ENCODE measurements at places on chromosomes 2 and 18.

DNA sequence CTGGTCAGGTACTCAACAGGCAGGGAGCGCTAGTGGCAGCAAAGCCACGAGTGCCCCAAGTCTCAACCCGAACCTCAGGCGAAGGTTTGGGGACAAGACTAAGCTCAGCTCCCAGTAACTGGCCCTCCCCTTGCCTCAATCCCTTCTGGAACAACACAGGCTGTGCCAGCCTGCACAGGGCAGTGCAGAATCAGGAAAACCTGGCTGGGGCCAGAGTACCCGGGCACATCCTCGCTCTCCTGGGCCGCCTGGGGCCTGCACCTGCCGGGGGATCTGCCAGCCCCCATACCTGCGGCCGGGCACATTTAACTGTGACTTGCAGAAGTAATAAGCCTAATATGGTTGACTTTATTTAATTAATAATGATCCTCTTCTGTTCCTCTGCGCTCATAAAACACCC lies 60.6 kb downstream of the GBX2 start:
- no peak for DNase-seq

GRCh38 chr2:138446043-138446442 lies 55.5 kb upstream of the SPOPL start:
- no peak for DNase-seq

GRCh38 chr2:167924556-167924955 lies 322.8 kb downstream of the STK39 start:
- DNase-seq, result no peak

DNA sequence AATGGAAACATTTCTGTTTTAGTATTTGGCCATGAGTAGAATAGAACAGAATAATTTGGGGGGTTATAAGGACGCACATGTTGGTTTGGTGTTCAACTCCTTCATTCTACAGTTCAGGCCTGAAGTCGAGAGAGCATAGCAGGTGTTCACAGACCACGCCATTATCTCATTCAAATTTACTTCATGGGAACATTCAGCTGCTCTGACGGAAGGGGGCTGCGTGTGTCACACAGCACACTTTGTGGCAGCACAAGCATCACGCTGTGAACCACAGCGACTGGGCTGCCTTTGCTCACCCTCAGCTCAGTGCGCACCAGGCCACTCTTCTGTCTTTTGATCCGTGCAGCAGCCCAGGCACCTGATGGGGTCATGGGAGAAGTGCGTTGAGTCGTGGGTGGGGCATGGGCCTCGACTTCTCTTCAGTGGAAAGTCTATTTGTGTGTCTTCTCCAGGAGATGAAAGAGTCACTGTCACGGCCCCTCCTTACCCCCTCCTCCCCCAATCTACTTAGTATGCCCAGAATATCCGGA lies 348.6 kb upstream of the SALL3 start:
- no peak for DNase-seq

DNA sequence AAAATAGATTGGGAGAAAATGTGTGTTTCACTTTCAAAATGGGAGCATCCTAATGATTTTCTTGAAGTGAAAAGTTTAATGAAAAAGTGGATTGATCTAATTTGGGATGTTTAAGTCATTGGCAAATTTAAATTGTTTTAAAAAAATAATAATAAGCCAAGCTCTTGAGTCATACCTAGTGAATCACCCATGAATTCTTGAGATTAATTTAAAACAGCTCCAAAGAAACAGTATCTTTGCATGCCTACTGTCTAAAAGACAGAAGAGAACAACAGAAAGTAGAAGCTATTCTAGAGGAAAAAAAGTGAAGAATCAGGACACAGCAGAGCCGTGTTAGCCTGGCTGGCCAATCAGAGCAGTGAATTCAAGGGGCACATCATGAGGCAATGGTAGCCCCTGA lies 7.7 kb downstream of the ACVR1C start:
- no peak for DNase-seq

- no peak for DNase-seq
Observed at GRCh38 chr2:152012697-152013096, 86.1 kb downstream of the CACNB4 start.

GRCh38 chr2:212667751-212668316 lies 129.2 kb upstream of the ERBB4 start:
- DNase-seq, result no peak

- no peak for DNase-seq
Observed at GRCh38 chr18:49017813-49018553, 67.2 kb upstream of the SMAD7 start.

DNA sequence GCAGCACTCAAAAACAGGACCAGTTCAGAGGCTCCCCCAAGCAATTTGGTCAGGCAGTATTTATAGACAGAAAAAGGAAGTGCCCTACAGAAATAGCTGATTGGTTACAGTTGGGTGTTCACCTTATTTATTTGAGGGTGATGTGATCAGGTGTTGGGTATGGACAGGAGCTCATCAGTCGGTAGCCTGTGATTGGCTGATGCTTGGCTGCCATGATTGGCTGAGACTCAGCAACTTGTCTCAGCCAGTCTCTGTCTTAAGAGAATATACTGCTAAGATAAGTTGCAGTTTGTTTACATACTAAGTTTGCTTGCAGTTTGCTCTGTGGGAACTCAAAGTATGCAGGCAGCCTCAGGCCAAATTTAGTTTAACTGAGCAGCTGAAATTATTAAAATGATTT lies 9.4 kb downstream of the ABCG8 start:
- no peak for DNase-seq

GRCh38 chr2:98975611-98976010 lies 39.6 kb upstream of the CRACDL start:
- DNase-seq, result no peak

DNA sequence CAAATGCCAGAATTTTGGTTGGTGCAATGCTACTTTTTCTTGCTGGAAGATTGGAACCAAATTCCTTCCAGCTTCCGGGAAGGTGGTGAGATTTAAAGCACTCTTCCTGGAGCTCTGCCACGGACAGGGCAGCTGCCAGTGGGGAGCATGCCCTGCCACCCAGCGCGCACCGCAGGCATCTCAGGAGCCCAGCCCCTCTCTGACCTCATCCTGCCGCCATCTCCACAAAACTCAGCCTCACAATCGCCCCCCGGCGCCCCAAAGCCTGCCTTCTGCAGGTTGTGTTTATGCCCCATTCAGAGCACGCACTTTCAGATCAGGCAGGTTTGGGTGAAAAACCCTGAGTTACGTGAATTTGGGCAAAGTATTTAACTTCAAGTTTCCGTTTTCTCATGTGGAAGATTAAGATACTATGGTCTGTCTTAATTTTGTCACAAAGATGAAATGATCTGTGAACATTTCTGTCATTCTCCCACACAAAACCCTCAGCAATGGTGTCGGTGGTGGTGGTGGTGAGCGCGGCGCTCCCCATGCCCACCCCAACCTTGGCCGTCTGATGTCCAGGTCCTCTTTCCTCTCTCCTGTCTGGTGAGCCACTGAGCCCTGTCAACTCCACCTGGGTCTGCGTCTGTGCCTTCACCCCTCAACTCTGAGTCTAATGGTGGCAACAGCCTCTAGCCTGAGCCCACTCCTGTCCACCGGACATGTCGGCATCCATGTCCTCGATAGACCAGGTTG lies 282.8 kb upstream of the SALL3 start:
- no peak for DNase-seq

DNA sequence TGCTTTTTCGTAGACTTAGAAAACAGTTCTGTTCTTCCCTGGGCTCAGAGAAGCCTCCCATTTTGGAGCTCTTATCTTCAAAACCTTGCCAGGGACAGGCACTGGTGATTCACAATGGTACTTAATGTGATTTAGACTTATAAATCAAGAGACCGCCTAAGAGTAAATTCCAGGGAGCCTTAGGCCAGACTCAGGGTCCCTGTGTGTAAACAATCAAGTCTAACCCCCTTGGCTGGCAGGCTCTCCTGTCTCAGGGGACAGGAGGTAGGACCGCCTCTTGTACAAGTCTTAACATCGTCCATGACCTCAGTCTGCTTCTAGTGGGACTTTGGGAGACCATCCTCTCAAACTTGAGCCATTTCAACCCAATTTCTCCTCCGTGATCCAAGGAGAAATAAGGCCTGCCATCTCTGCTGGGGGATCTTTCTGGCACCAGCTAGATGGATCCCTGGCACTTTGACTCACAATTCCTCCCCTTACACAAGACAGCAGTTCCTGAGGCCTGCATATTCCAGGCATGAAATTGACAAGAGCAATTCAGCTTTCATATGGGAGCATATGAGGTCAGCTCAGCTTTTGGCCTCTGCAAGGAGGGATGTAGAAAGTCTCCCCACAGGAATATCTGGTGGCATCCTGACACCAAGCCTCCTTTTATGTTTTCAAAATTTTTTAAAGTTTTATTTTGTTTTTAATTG lies 487.0 kb downstream of the TNS1 start:
- DNase-seq, result no peak

GRCh38 chr2:182247831-182248230 lies 179.0 kb downstream of the PDE1A start:
- DNase-seq, result no peak

DNA sequence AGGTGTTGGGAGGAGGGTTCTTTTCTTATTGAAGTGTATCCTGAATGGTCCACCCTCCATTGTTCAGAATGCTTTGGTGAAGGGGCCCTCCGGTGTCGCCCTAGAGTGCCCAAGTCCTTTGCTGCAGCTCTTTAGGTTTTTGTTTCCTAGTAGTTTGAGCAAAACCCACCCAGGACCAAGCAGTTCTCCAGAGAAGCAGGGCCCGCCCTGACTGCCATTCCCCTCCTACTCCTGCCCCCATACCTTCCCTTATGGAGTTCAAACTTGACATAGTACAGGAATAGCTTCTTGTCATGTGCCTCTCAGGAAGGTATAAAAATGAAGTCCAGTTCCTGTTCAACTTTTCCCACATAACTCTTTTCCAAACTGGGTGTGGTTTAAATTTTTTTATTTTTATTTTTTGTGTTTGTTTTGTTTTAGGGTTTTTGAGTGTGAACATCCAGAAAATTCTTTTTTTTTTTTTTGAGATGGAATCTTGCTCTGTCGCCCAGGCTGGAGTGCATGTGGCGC lies 5.6 kb downstream of the MERTK start:
- no peak for DNase-seq

- DNase-seq, result no peak
Observed at GRCh38 chr18:70365361-70365760, 76.5 kb downstream of the SOCS6 start.

GRCh38 chr18:13409997-13410396 lies 191.4 kb downstream of the LDLRAD4 start:
- DNase-seq, result no peak

GRCh38 chr2:12651641-12652040 lies 65.1 kb upstream of the TRIB2 start:
- DNase-seq, result no peak

DNA sequence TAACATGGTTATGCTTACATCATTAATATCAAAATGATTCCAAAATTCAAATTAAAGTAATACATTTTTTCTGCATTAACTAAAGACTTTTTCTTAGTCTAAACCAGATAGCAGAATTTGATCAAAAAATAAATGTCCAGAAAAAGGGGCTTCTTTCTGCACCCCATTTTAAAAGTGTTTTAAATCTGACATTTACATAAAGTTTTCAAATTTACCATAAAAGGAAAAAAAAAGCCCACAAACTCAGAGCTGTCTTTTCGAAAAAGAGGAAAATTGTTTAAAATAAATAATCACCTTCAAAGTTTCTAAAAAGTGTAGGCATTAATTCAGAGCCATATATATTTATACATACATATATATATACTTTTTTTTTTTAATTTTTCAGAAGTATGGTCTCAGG lies 1.5 kb downstream of the FASTKD1 start:
- no peak for DNase-seq

DNA sequence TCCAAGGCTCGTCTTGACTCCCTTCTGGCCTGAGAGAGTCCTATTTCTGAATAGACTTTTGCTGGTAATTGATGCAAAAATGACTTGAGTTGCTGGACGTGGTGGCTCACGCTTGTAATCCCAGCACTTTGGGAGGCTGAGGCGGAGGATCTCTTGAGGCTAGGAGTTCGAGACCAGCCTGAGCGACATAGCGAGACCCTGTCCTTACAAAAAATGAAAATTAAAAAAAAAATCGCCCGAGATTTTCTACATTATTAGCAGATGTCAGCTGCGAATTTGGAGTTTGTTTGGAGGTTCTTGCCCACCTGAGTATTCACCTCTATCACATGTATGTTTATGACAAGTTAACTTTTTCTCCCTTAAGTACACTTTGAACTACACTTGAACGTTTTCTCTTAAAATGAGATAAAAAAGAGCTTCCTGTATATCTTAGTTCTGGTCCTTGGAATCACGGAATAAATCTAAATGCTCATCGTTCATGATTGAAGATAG lies 471 bp upstream of the C2orf42 start:
- DNase-seq, result no peak

DNA sequence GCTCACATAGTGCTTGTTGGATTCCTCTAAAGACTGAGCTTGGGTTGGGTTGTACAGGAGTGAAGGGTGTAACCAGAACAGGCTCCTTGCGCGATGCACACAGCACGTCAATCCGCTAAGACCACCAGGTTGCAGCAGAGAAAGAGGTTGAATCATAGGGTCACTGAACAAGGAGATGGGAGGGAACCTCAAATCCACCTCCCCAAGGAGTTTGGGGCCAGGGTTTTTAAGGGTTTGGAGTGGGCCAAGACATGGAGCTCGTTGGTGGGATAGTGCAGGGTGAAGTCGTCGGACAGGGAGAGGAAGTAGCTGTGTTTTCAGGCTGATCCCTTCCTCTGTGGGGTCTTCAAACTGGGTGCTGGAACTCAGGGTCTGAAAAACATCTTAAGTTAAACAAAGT lies 20.8 kb upstream of the MTCL1 start:
- no peak for DNase-seq

DNA sequence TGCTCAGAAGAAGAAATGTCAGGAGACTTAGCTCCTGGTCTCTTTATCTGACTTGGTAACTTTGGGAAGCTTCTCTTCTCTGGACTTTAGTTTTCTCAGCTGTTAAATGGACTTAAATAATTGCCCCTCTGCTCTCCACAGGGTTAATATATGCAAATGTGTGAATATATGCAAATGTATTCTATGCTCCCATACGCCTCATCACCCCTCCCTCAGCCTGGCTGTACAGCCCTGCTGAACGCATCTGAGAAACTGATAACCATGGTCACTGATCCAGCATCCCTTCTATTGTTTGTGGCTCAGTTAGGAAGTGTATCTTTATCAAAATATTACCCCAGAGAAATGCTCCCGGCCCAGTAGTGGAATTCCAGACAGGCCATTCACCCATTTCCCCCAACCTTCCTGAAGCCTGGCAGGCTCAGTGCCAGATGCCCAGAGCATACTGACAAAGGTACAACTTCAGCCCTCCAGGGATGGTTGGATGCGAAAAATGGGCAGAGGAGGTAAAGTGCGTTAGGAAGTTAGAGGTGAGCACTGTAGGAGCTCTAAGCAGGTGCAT lies 103.4 kb downstream of the DYSF start:
- DNase-seq, result no peak

- no peak for DNase-seq
Observed at GRCh38 chr18:24988253-24988840, 363.6 kb downstream of the ZNF521 start.

- DNase-seq, result no peak
Observed at GRCh38 chr2:18901242-18901641, 311.9 kb upstream of the NT5C1B start.
